ENCODE measurements at places on chromosomes 4 and X.

GRCh38 chr4:109910256-109910655, 2.4 kb upstream of the EGF start:
- DNase-seq = no peak

DNA sequence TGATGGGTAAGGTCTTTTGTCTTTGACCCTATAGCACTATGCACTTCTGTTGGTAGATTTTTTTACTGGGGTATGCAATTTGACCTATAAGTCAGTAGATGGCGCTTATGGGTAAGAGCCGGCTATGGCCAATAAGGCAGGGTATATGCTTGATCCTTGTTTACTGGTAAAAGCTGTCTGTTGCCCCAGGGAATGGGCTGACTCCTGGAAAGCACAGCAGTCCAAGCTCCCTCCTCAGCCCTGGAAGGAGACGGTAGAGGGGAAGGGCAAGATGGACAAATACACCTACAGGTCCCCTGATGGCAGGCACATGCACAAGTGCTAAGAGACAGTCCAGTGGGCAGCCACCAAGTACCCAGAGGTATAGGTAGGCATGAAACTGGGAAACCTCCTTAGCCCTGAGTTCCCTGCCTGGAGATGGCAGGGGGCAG, 63.7 kb downstream of the ADAMTS3 start:
- no peak for DNase-seq

DNA sequence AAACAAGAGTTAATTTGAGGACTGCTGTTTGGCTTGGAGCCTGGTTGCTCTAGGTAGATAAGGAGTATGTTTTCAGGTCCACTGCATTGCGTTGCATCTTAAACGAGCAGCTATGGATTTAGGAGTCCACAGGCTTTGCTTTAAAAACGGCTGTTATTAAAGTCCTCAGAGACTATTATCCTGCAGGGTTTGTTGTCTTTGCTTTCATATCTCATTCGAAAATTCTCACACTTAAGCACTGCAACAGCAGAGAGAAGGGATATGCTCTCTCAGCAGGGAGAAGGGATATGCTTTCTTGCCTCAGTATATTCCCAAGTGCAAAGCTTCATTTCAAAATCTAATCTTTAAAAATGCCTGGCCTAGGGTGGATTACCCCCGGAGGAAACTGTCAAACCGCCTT, 444.7 kb upstream of the FTHL17 start:
- DNase-seq = no peak

- DNase-seq = no peak
Observed at GRCh38 chr4:189092581-189092980, 848.1 kb upstream of the FRG1 start.

GRCh38 chrX:153774576-153775292, 6.1 kb upstream of the SRPK3 start:
- no peak for DNase-seq

DNA sequence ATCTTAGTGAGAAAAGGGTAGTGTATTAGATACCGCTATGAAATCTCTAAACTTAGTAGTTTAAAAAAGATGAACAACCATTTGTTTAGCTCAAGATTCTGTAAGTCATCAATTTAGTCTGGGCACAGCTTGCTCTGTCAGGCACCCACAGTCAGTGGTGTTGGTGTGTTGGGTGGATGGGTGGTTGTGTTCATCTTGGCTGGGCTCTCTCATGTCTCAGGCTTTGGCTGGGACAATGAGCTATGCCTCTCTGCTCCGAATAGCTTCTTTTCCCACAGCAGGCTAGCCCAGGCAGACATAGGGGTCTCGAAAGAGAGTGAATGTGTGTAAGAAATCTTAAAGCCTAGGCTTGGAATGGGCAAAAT, 127.0 kb upstream of the GATB start:
- DNase-seq = no peak

- DNase-seq = no peak
Observed at GRCh38 chr4:177128306-177128705, 181.4 kb upstream of the NEIL3 start.
